ENCODE measurements at places on chromosomes 7 and 10.

DNA sequence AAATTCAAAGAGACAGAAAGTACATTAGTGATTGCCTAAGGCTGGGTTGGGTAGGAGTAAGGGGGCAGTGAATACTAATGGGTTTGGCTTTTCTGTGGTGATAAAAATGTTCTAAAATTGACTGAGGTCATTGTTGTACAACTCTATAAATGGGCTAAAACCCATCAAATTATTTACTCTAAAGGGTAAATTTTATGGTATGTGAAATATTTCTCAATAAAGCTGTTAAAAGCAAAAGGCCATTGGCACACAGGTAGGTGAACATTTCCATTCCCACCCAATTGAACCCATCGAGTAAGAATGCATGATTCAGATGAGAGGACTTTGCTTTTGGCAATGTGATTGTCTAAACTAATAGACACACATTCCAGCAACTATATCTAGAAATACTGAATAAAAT is 579.4 kb downstream of the GATA3 start:
- no peak for DNase-seq

DNA sequence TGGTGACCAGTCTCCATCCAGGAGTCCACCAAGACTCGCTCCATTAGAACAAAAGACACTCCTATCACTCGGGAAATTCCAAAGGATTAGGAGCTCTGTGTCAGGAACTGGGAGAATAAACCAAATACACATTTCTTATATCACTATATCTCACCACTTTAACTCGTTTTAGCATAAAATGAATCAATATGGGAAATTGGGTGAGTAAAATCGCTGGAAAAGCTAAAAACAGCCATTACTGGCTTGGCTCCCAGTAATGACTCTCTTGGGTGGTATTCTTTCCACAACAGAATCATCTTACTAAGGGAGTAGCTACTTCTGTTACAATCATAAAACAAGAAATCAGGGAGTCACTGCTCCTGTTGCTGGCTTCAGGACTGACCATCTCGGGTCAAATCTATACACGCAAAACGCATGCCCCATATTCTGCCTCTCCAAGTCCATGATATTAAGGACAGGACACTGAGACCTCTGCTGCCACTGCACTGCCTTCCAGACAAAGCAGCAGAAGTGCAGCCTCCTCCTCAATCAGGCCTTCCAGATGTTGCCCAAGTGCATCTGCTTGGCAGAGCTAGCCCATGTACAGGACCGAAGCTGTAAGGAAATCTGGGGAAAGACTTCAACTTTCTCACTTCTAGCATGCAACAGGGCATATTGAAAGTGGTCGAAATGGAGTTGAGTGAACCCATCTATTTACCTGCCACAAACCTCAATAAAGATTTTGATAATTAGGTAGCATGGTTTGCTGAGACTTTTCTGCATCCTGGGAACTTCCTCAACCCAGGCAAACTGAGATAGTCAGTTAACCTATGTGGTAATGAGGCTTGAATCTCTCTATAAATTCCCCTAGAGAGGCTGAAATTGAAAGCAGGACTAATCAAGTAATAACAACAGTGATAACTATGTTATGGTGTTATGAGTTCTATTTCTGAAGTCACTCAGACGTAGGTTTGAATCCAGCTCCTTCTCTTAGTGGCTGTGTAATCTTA is 14.4 kb upstream of the PANK1 start:
- no peak for DNase-seq

DNA sequence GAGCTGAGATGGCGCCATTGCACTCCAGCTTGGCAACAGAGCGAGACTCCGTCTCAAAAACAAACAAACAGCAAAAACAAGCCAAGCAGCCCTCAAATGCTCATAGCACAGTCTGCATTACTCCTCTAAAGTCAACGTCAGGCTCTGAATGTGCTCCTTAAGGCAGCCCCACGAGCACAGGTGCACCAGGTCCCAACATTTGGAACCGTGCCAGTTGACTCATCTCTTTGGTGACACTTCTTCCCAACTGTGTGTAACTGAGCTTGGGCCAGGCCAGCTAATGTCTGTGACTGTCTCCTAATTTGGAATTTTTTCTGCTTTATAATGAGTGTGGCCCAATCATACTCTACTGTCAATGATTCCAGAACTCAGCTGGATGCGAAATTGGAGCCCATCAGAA is 66.3 kb upstream of the EFCAB10 start:
- no peak for DNase-seq

DNA sequence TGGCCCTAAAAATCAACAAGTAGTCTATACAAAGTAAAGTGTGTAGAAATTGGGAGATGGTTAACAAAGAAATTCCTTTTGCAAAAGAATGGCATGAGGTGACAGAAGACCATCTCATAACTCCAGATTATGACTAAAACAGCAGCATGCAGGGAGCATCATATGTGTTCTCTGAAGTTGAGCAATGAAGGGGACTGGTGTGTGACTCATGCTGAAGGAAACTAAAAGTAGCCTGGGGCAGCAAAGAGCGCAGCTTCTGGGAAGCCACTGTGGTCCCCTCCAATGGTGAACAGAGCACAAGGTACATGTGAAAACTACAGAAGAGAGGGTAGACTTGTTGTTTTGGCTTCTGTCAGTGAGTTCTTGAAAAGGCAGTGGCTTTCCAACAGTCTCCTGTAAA is 133.4 kb downstream of the MACC1 start:
- no peak for DNase-seq

DNA sequence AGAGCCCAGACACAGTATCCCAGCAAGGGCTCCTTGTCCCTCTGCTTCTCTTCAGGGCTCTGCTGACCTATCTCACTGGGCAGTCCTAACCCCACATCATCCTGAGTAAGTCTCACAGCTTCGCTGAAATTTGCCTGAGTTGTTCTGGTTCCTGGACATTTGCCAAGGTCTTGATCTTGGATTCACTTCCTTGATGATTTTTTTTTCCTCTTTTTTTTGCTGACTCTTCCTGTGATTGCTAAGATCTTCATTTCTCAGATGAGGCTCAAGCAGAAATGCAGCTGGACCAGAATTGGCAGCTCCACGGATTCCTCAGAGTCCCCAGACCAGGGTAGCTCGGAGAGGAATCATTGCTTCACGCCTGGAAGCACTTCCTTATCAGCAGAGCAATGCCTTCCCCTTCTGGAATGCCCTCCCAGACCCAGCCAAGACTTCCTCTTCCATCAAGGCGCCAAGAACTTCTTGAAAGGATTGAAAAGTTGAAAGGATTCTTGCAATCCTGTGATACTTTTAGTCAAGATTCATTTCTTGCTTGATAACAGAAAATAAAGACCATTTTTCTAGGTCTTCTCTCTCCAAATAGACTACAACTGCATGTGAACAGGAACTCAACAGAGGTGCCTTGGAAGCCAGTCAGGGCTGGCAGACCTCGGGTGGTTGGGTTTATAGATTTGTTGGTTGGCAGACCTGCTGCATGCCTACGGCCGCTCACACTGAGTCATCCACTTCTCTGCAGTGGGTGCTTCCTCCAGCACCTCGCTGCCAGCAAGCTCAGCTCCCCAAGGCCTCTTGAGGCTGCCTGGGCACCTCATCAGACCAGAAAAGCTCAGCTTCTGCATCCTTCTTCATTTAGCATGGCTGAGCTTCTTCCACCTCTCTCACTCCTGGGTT is 8.8 kb upstream of the AFAP1L2 start:
- no peak for DNase-seq

- DNase-seq = no peak
Observed at GRCh38 chr10:22681301-22681700, 33.1 kb downstream of the PIP4K2A start.

- DNase-seq = no peak
Observed at GRCh38 chr7:37484426-37485073, 35.9 kb upstream of the ELMO1 start.

Data from stimulated activated CD4-positive, alpha-beta T cell treated with anti-CD3 and anti-CD28 coated beads, Interleukin-15, amount 100 ng/mL, for 1 hour (primary cell).